ENCODE measurements at places on chromosomes 12 and 14. TPM values are rescaled to one million over a fixed set of nuclear protein-coding genes. Genes with fewer than 3 reads are reported as not detected.

DNA sequence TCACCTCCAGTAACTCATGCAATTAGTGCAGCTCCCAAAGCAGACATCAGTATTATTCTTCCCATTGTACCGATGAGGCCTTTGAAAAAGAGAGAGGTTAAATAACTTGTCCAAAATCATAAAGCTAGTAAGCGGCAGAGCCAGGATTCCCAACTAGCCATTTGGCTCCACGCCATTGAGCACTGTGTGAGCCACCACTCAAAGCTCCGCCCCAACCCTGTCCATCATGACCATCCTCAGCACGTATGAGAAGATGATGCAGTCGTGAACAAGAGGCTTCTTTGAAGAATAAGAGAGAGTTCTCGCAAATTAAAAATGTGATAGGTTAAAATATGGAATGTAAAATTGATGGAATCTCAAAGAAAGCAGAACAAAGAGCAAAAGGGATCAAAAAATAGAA, 14.6 kb downstream of the CLMN start:
- no peak for DNase-seq

- DNase-seq, result no peak
Observed at GRCh38 chr14:54362759-54363437, 33.9 kb upstream of the CDKN3 start.

DNA sequence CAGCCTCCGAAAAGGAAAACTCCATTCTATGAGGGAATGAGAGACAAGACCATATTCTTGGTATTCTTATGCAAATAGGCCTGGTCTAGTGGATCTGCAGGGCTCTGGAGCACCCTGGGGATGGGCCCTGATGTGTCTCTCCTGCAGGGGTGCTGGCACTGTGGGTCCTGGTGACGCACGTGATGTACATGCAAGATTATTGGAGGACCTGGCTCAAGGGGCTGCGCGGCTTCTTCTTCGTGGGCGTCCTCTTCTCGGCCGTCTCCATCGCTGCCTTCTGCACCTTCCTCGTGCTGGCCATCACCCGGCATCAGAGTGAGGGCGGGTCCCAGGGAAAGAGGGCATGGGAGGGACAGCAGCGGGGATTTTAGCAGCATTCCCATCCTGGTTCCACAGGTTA, 5.8 kb downstream of the SLC48A1 start:
- DNase-seq, result no peak

Gene CLEC14A
- total RNA-seq, result not detected

DNA sequence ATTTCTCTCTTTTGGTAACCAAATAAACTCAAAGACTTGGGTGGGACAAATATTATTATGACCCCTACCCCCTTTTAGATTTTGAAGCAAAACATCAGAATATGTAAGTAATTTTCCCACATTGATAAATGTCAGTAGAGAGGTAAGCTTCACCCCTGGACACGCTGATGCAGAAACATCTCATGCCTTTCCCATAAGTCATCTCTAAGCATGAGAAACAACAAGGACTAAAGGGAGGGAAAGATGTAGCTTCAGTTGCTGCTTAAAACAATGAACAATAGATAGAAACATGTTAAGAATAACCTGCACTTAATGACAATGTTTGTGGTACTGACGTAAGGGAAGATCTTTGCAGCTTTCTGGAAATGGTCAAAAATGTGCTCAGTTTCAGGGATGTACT, 56.3 kb upstream of the SLC8A3 start:
- DNase-seq, result no peak
